ENCODE measurements at places on chromosomes 12 and 14. TPM values are rescaled to one million over a fixed set of nuclear protein-coding genes. Genes with fewer than 3 reads are reported as not detected.

Gene MUCL1
- total RNA-seq: not detected

Gene HOXC12
- not detected for total RNA-seq

Gene RITA1
- total RNA-seq: 10.2 TPM

- no peak for DNase-seq
These were observed 128.6 kb upstream of the HIF1A start for GRCh38 chr14:61566537-61567225.

DNA sequence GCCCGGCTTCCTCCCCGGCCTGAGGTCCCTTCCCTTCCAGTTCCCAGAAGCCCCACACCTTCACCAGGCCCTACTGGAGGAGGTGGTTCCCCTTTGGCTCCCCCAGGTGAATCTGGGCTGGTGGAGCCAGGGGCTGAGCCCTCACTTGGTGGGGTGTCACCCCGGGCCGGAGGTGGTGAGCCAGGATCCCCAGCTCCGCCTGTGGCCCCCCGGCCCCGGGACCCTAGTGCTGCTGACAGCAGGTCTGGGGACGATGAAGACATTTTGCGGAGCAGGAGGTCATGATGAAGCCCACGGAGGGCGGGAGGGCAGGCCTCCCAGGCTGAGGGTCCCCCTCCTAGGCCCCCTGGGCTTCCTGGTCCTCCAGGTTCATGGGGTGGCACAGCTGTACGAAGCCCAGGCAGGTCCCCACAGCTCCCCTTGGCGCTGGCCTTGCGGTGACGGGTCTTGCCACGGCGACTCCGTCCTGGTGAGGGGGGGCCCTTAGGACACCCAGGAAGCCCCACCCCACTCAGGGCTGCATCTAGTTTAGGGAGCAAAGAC, 16.6 kb downstream of the MAP3K12 start:
- no peak for DNase-seq

- DNase-seq: no peak
These were observed 82.3 kb downstream of the PDE3A start for GRCh38 chr12:20450591-20451180.

All from frontal cortex (tissue), 4 donors.